ENCODE measurements at places on chromosomes 4 and X.

DNA sequence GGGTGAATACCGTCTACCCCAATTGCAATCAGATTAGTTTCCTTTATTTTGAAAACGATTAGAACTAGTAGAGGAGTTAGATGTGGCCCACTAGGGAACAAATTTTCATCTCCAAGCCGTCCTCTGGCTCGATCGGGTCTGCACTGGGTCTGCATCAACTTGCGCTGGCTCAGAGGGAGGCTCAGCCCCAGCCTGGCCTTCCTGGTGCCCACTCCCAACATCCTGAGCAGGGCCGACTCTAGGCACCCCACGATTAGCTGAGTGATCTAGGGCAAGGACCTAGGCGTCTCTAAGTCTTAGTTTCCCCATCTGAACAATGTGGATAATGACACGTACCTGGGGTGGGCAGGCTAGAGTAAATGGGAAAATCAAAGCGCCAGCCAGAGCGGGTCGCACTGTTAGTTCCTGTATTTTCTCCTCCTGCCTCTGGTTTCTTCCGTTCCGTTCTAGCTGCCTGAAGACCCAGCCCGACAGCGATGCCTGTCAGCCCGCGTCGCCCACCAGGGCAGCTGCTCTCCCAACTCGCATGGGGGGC lies 7.7 kb upstream of the HAND2 start:
- DNase-seq = no peak

- DNase-seq = no peak
These were observed 150.4 kb downstream of the FRAS1 start for GRCh38 chr4:78207541-78207940.

DNA sequence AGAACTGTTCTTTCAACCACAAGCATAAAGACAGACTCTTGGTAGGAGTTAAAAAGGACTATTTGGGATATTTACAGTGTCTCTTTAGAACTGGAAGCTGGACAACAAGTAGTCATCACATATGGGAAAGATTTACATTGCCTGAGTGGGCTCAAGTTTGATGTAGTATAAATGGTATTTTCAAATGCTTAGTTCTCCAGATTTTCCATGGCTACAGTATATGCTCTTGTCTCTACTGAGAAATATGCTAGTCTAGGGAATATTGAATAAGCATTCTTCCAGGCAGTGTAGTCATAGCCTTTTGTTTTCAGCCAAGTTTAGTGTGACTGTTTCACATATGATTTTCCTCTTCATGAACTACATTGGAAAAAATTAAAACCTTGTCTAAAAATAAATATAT lies 315.6 kb downstream of the ARHGAP24 start:
- no peak for DNase-seq

- DNase-seq = peak; percentile 60
These were observed 250.5 kb downstream of the TECRL start for GRCh38 chr4:64158648-64159326.

GRCh38 chr4:133403913-133404312 lies 254.8 kb downstream of the PCDH10 start:
- no peak for DNase-seq

- no peak for DNase-seq
These were observed 1032.7 kb downstream of the ADGRL3 start for GRCh38 chr4:62232814-62233213.

- DNase-seq = no peak
These were observed 243.7 kb upstream of the PSAPL1 start for GRCh38 chr4:7678318-7678852.

GRCh38 chrX:1658071-1658491 lies 43.2 kb downstream of the ASMT start:
- DNase-seq = peak; percentile 28

DNA sequence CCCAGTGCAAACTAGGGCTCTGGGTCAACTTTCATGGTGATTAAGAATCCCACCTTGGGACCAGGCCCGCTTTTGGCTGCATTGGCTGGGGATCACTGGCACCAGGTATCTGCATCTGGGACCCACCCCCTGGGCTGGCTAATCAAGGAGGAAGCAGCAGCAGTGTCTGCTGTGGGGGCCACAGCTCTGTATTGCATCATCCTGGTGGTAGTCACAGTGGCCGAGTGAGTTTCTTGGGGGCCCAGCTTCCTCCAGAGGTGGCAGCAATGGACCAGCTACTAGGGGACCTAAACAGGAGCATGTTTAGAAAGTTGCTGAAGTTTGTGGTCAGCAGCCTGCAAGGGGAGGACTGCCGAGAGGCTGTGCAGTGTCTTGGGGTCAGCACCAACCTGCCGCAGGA lies 15.7 kb downstream of the LNX1 start:
- no peak for DNase-seq

DNA sequence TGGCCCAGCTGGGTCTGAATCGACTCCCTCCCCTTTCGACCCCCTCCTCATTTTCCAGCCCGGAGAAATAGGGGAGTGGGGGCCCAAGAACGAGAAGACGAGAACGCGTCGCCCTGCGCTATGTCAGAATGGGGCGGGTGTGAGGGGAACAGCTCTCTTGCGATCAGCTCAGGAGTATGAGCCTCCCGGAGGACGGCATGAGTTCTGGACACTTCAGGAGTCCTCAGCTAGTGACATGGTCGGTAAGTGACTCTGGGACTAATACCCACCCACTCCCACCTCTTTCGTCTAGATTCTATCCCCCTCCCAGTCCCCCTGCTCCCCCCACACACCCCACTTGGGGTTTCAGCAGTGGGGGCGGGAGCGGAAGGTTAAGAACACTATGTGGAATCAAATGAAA lies 944 bp downstream of the KLF8 start:
- DNase-seq = no peak

DNA sequence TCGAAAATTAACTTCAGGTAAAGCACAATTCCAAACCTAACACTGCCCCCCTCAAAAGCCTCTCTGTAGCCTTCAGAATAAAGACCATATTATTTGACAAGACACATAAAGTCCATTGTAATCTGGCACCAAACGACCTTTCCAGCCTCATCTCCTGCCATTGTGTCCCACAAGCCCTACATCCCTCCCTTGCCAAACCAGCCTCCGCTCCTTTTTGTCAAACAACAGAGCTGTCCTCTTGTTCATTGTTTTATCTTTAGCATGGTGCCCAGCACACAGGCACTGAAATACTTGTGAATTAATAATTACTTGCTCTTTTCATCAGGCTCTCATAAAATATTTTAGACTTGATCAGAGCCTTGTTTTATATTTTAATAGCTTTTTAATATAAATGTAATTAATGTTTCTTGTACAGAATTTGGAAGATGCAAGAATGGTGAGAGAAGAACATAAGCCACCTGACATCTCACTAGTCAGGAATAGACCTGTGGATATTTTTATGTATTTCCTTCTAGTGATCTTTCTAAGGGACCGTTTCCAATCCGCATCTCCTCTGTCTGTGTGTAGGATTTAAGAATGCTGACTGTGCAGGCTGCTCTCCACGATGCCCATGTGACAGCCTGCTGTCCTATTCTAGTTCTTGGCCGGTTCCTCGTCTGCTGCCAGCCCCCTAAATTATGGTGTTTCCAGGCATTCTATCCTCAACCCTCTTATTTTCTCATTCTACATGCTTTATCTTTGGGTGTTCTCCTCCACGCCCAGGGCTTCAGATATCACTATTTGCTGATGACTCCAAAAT lies 3.0 kb upstream of the IRF2 start:
- DNase-seq = no peak

- no peak for DNase-seq
These were observed 1054.3 kb downstream of the FAT4 start for GRCh38 chr4:126369076-126369475.

GRCh38 chr4:152045807-152046571 lies 285.2 kb upstream of the GATB start:
- no peak for DNase-seq

- DNase-seq = peak; percentile 67
These were observed 111.7 kb downstream of the RNF150 start for GRCh38 chr4:141021397-141022110.

DNA sequence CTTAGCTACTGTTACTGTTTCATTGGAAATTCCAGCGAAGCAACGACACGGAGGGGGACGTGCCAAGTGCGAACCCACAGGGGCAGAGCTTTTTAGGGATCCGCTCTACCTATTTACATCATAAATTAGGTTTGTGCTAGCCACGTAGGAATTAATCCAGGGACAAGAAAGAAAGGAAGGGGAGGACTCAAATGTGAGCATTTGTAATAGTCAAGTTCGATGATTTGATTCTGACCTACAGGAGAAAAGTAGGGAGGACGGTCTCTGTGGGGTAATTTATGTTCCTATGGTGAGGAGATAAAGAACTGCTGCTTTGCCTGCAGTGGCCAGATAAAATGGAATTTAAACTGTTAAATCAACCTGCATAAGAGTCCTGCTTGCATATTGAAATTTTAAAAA lies 1.7 kb downstream of the INTS6L start:
- DNase-seq = no peak

- DNase-seq = no peak
These were observed at the start of gene IL13RA2 for GRCh38 chrX:115017455-115017854. TSS of gene IL13RA2 (minus strand) at chrX:115017616. CDS start at chrX:115017269, 347 bp downstream.

DNA sequence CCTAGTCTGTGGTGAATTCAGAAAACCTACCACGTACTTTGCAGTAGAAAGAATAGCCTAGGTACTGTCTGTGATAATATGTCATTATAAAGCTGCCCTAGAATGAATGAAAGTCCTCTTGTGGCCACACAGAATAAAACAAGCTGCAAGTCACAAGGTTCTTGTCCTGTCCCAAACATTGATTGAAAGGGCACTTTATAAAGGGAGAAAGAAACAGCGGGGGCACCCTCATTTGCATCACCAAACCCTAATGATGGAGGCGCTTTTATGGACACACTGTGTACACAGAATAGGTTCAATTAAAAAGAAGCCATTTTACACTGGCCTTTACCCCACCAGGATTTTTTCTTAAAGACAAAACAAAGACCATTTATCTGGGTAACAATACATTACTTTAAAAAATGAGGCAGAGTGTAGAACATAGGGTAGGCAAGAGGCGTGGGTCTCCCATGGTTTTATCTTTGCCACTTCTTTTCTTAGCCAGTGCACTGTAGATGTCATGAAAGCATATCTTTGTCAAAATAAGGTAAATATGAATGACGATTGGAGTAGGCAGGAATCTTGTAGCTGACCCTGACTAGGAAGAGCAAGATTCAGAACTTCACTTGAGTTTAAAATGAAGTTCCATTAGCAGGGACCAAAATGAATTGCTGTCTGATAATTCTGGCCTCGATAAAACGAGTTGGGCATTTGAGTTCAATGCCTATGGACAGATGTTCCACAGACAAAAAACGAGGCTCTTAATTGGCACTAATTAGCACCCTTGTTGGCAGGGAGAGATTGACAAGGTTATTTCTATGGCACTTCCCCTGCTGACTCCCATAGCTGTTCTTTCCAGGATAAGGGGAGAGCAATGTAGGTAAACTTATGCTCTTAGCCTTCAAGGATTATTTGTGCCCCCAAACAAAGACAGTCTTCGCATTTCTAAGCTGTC lies 365.1 kb downstream of the AFF2 start:
- peak; percentile 54 for DNase-seq

DNA sequence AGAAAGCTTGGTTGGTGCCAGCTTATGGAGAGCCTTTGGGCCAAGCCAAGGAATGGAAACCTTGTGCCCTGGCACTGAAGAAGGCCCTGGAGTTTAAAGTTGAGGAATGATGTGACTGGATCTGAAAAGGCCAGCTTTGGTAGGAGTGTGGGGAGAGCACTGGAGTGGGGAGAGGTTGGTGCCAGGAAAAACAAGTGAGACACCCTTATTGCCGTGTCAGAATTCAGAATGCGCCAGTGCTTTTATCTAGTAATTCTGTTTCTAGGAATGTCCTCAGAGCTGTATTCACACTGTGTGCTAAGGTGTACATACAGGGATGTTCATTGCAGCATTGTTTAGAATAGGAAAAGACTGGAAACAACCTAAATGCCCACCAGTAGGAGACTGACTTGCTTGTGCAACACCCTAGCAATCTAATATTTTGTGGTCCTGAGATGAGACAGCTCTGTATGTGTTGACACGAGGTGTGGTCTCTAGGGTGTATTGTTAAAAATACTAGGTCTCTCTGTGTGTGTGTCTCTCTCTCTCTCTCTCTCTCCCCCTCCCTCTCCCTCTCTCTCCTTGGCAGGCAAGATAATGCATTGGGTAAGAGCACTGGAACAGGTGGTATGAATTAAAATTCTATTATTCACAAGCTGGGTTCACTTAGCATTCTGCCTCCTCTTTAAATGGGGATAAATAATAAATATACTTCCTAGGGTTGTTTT lies 107.8 kb downstream of the GATB start:
- no peak for DNase-seq

- DNase-seq = no peak
These were observed 4.8 kb downstream of the C4orf54 start for GRCh38 chr4:99652596-99653436.

DNA sequence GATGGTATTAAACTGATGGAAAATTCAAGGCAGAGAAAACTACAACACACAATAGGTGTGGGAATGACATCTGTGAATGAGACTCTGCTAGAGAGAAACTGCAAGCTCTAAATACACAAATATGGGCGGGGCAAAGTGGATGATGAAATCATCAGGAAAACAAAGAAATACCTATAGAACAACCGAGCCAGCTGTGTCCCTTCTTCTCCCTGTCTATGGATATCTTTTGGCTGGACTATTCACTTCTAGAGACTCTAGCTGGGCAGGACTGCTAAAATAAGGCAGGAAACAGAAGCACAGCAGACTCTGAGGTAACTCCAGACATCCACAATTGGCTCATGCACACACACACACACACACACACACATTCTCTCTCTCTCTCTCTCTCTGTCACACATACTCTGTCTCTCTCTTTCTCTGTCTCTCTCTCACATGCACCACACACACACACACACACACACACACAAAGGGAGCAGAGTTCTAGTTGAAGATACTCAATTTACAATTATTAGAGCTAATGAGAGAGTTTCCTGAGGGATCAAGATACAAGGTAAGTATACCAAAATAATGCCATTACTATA lies 27.2 kb upstream of the EDNRA start:
- no peak for DNase-seq

GRCh38 chr4:83082777-83083176 lies 31.8 kb downstream of the PLAC8 start:
- DNase-seq = no peak

DNA sequence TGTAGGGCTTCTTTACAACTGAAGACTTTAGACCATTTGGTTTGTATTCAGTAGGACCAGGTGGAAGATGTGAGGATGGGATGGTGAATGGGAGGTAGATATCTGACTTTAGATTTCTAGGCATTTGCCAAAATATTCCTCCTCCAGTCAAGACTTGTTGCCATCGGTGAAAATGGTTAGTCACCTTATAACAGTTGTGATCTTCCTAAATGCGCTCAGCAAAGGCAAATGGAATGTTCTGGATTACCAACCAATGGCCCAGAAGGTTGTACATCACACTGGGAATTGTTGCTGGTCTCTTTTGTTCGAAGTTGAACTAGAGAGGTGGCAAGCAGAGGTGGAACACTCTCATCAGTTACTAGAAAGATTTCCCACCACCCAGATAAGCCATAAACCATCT lies 33.9 kb downstream of the TMSB4X start:
- no peak for DNase-seq

Data from NCI-H1694 (cell line).